Activated CD8-positive, alpha-beta memory T cell treated with anti-CD3 and anti-CD28 coated beads for 1 hour (primary cell): ENCODE measurements at places on chromosomes 6 and 20.
A peak's percentile ranks its signal among the peaks of the same experiment; 100 is the strongest.

GRCh38 chr6:90241229-90241880 is 55.3 kb downstream of the BACH2 start:
- no peak for DNase-seq

DNA sequence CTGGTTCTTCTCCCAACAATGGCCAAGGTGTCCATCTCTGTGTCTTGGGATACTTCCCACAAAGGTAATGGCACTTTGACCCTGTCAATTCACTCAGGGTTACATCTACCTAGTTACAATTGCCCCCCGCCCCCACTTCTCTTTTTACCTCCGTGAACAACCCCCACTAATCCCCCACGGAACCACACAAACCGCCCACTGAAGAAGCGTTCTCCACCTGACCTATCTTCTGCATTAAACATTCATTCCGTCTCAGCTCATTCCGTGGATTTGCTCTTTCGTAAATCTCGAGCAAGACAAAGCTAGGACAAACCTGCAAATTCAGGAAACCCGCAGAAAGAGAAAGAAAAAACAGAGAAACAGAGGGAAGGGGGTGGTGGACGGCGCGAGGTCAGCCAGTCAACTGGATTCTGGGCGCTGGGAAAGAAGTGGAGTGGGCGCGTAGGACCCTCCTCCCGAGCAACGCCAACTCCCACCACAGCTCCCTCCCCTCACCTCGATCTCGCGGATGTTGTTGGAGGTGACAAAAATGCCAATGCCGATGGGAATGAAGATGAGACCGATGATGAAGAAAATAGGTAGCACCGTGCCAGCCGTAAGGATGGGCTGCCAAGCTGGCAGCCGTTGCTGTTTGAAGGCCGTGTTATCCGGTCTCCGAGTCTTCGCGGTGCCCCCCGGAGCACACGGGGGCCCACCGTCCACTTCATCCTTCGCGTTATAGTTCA is 523 bp downstream of the TMEM30A start:
- DNase-seq, result no peak

GRCh38 chr6:13413900-13414555 is 73.4 kb downstream of the GFOD1 start:
- no peak for DNase-seq

GRCh38 chr6:156794546-156795354 is 17.6 kb downstream of the ARID1B start:
- DNase-seq, result no peak

- no peak for DNase-seq
These were observed 134.8 kb upstream of the INSM1 start for GRCh38 chr20:20233041-20233514.

DNA sequence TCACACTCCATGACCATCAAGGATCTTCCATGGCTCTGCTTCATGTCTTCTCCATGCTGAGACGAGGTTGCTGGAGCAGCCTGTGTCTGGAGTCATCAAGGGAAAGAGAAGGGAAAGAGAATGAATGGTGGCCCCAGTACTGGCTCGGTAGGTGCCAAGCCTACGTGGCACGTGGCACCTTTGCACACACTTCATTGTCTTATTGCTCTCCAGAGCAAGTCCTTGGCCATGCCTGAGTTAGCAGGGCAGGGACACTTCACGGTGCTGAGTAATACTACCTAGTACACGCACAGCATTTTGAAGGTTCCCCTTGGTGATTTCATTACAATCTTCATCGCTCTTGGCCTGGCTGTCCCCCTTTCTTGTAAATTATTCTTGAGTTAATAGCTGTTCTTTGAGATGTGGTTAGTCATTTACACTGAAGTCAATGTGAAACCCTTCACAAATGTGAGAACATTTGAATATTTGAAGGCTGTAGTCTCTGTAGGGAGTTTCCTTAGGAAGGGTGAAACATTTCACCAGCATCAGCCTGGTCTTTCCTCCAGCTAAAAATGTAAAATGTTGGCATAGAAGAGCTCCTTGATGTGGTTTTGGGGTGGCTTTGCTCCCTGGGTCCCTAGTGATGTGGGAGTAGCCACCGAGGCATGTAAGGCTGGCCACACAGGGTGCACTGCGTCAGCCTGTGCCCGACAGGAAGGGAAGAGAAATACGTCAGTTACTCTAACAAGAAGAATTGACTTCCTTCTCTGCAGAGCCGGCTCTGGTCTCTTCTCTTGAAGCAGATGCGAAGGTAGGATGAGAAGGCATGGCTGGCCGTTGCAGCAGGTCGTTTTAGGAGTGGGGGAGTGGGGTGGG is at the start of gene SYTL3:
Gene SYTL3 (plus strand): TSS at position 766 of the 855 bp plus-strand sequence. CDS start 13,215 bp downstream, outside the sequence.
- DNase-seq, result peak; percentile 37

- no peak for DNase-seq
These were observed 189.1 kb downstream of the TBX18 start for GRCh38 chr6:84575264-84575663.

DNA sequence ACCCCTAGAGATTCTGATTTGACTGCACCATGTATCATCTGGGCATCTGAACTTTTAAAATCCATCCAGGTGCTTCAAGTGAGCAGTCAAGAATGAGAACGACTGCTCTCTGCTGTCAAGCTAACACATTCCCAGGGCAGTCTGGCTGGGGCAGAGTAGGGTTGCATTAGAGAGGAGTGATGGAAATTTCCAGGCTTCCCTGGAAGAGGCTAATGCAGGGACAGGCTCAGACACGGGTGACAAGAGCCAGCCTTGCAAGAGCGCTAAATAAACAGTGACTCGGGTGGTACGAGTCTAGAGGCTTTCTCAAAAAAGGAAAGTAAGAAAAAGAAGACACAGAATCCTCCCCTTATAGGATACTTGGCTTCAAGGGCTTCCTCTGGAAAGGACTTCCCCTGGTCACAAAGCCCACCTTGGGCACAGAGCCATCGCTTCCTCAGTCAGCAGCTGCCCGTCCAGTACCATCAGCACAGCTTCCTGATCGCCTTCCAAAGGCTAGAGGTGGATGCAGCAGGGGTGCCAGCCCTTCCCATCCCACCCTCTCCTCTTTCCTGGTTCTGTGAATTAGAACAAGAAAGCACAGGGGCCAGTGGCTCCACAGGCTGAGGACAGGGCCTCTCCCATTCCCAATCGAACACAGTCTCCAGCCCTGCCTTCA is 177.4 kb upstream of the RREB1 start:
- no peak for DNase-seq

- DNase-seq, result no peak
These were observed 32.2 kb downstream of the ILRUN start for GRCh38 chr6:34664256-34664971.

- no peak for DNase-seq
These were observed 403.3 kb upstream of the AGPAT4 start for GRCh38 chr6:161677188-161677587.

DNA sequence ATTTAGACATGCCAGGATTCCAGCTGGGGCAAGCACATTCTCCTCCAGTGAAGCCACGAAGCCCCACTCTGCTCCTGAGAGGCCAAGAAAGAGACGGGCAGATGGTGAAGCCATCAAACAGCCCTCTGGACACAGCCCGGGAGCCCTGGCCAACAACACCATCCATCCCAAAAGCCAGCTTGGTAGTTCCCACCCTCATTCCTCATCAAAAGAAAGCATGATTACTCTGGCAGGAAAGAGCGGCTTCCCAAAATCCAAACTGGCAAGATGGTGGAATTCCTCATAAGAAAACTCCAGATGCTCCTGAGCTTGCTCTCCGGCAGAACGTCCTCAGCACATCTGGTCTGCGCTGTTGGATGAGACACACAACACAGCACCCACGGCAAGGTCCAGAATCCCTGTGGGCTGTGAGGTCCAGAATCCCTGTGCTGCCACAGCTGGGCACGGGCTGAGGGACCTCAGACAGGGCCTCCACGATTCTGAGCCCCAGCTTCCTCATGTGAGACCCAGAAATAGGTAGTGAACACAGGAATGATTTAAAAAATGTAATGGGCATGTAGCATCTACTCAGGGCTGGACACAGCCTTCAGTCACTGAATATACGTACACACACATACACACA is 52.6 kb downstream of the THBS2 start:
- no peak for DNase-seq

DNA sequence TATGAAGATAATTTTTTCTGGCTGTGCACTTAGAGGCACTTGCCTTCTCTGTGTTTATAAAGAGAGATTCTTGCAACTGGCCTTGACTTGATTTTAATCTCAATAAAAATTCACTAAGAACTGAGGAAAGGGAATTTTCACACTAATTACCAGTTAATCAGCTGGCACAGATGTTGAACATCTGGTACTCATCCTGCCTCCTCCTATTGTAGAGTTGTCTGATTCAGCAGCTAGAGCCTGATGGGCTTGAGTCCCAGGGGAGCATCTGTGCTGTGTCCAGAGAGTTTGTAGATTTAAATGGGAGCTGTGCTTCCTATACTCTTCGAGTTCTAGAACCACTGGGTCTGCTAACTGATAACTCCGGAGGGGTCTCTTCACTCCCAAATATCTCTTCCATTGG is 284.4 kb upstream of the RNF24 start:
- no peak for DNase-seq
